ENCODE measurements at places on chromosomes 5 and 9.
A peak's percentile ranks its signal among the peaks of the same experiment; 100 is the strongest.

DNA sequence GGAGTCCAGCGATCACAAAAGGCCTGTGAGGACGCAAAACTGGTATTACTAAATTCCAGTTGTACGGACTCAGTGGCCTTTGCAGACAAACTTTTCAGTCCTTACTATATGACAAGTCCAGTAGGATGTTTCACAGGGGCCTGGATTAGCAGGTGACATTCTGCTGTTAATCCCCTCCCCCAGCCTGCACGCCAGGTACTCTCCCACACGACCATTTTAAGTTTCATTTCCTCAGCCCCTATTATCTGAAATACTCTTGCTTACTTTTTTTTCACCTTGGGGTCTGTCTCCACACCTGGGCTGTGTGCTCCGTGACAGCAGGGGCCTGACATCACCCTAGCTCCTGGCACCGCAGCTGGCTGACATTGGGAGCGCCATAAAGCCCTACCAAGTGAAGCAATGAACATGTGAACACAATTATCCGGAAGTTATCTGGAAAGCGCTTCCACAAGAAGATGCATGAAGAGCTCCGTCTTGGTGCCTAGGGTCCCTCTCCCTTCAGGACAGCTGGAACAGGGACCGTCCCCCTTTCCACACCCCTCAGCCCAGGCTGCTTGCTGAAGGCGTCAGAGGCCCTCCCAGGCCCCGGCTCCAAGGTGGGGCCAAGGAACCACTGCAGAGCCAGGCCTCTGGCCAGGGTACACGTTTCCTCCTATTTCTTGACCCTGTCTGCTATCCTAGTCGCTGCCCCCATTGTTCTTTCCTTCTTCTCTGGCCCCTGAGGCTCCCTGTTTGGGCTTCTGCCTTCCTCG is 39.7 kb upstream of the ZNF622 start:
- DNase-seq, result no peak

DNA sequence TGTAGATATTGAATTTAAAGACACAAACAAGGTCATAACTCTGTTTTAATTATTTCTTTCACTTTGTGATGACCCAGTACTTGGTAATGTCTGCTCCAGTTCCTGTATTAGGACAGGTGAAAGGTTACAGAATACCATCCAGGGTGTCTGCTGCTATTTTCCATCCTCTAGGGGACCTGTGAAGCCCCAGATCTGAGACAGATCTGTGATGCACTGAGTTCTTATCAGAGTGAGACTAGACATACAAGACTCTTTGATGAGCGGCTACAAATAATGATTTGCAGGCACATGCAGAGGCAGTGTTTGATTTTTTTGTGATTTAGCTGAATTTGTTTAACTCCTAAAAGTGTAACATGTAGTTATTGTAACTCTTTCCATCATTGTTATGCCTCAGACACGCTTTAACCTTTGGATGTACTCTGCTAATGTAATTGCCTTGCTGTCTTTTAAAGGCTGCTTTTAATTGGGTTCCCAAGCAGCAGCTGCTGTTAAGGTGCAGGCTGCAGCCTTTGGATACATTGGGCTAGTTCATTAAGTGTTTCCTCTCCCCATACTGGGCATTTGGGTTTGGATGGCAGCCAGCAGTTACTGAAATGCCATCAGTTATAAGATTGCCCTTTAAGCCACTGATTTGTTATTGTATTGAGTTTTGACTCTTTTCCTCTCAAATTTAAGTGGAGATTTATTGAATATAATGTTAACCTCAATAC is 63.3 kb downstream of the RASGRF2 start:
- no peak for DNase-seq

DNA sequence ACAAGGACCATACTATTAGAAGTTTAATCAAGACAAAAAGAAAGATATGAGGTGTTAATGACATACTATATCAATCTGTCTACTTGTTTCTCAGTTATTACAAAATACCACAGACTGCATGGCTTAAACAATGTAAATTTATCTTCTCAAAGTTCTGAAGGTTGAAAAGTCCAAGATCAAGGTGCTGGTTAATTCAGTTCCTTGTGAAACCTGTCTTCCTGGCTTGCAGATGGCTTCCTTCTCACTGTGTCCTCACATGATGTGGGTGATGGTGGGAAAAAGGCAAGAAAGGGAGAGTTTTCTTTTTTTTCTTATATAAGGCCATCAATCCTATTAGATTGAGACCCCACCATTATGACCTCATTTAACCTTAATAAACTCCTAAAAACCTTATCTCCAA is 15.6 kb upstream of the SPINK14 start:
- DNase-seq, result no peak

- DNase-seq, result no peak
Observed at GRCh38 chr5:143716881-143717280, 95.1 kb upstream of the HMHB1 start.

GRCh38 chr5:54558362-54558761 is 40.8 kb downstream of the SNX18 start:
- DNase-seq, result no peak

DNA sequence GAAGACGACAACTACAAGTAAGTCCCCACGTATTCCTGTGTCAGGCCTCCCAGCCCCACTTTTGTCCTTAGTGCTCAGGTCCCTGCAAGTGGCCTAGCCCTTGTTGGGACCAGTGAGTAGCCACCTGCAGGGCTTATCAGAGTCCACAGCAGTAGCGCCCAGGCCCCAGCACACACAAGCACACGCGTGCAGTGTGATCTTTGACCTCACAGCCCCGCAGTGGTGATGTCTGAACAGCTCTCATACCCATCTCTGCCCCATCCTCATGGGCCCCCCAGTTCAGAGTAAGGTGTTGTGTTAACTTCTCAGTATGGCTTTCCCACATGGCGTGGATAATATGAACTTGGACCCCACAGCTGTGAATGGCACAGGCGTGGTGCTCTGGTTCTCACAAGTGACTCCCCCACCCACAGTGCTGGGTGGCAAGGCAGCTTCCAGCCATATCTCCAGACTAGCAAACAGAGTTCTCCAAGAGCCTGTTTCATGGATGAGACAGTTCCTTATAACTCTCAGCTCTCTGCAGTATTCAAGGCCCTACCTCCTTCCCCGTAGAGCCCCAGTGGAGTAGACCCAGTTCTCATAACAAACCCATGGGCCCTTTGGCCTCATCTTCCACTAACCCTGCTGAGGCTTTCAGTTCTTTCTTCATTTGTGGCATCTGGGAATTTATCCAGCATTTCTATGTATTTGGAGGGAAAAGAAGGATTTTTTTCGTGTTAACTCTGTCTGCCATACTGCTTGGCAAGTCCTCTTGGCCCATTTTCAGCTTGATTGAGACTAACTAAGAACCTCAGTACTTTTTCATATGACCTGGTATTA is 46.5 kb upstream of the ANGPTL2 start:
- no peak for DNase-seq

GRCh38 chr5:172123269-172123692 is 64.7 kb downstream of the STK10 start:
- no peak for DNase-seq

DNA sequence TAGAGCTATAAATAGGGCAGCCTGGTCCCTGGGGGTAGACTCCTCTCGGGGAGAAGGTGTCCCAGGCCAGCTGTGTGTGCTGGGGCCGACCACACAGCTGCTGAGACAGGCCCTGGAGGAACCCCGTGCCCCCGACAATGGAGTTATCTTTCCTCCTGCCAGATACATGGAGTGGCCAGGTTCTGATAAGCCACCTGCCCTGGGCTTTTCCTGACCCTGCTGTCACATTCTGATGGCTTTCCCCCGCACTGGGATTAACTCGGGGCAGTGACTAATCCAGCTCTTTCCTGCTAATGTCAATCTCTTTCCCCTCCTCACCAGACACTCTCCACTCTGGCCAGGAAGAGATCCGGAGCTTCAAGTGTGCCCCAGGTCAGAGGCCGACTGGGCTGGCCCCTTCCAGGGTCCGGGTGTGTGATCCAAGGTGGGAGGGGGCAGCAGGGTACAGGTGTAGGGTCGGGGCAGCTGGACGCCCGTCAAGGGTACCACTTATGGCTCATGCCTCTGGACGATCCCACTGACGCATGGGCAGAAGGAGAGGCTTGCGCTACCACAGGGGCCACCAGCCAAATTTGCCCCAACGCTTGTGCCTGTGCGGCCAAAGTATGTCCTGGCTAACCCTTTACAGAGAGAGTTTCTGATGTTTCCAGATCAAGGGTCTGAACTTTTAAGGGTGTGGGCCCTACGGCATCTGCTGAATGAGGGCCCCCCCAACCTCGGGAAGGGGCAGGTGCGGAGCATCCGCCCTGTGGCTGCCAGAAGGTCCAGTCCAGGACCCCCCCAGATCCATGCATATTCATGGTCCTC is 20.6 kb upstream of the COL5A1 start:
- DNase-seq, result peak; percentile 7

DNA sequence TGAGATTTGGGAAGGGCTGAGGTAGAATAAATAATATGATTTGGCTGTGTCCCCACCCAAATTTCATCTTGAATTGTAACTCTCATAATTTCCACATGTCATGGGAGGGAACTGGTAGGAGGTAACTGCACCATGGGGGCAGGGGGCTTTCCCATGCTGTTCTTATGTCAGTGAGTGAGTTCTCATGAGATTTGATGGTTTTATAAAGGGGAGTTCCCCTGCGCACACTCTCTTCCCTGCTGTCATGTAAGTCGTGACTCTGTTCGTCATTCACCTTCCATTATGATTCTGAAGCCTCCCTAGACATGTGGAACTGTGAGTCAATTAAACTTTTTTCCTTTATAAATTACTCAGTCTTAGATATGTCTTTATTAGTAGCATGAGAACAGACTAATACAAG is 115.5 kb upstream of the STARD4 start:
- DNase-seq, result no peak

- DNase-seq, result no peak
Observed at GRCh38 chr5:132053483-132053882, 7.0 kb upstream of the IL3 start.

DNA sequence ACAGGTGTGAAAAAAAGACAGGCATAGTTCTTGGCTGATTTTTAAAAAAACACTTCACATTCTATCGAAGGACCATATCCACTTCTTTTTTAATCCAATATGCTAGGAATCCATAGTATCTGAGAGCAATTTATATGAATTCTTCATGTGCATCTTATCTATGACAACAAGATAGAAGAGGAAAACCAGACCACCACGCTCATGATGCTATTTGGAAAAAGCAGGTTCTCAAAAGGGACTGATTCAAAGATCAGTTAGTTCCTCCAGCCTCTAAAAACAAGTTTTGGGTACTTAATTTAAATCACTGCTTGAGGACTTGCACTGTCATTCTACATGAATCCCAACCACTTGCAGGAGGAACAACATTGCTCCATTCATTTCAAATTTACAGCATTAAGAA is 6.3 kb downstream of the MEF2C start:
- DNase-seq, result no peak

- no peak for DNase-seq
Observed at GRCh38 chr5:1229822-1230221, 4.6 kb downstream of the SLC6A18 start.

GRCh38 chr5:106443746-106444145 is 1227.0 kb downstream of the EFNA5 start:
- DNase-seq, result no peak

DNA sequence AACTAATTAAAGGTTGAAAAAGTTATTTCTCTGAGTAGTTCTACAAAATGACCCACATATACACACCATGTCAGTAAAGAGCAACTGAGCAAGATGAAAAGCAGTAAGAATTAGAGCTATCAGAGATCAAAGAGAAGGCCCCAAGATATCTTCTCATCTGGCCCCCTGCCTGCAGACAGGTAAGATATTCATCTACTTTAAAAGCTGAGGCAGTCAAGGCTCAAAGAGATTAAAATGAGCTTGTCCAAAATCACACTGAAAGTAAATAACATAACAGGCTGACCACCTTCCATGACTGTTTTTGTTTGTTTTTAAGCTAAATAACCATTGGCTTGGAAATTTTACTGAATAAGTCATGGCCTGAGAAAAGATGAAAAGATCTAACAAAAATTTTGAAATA is 266.2 kb downstream of the FBXL17 start:
- DNase-seq, result no peak

GRCh38 chr5:83401775-83402174 is 69.8 kb upstream of the VCAN start:
- DNase-seq, result no peak

- no peak for DNase-seq
Observed at GRCh38 chr5:112276991-112277390, 142.1 kb downstream of the EPB41L4A start.

DNA sequence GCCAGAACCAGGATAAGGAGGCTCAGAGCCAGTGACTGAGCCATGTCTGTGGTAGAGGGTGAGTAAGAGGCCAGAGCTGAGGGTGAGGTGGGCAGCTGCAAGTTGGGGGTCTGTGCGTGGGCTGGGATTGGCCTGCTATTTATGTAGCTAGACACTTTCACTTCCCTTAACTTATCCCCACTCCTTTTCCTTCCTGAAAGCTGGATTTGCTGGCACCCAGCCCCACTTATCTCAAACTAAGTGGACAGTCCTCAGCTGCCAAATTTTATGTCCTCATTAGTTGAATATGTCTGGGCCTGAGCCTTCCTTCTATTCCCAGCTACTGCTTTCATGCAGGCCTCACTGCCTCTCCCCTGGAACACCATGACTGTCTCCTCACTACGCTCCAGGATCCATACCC is at the start of gene CCL21:
TSS of gene CCL21 (minus strand) at position 114 of the 400 bp plus-strand sequence. CDS start at position 44, 70 bp downstream.
- no peak for DNase-seq

GRCh38 chr9:89664896-89665329 is 60.1 kb downstream of the GADD45G start:
- no peak for DNase-seq

DNA sequence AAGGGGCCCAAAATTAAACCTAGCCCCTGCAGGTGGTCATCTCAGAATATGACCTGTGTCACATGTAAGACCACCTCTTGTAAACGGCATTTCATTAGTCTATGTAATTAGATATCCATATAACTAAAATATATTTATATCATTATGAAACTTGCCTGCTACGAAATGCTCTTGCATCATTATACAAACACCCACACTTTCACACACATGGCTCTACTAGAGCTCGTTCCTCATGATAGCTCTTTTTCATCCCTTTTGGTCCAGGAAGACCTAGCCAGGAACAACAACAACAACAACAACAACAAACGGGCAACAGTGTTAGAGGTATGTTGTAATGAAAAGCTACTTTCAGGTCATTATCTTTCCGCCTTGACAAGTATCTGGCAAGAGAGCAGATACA is 58.6 kb downstream of the LHFPL2 start:
- no peak for DNase-seq

DNA sequence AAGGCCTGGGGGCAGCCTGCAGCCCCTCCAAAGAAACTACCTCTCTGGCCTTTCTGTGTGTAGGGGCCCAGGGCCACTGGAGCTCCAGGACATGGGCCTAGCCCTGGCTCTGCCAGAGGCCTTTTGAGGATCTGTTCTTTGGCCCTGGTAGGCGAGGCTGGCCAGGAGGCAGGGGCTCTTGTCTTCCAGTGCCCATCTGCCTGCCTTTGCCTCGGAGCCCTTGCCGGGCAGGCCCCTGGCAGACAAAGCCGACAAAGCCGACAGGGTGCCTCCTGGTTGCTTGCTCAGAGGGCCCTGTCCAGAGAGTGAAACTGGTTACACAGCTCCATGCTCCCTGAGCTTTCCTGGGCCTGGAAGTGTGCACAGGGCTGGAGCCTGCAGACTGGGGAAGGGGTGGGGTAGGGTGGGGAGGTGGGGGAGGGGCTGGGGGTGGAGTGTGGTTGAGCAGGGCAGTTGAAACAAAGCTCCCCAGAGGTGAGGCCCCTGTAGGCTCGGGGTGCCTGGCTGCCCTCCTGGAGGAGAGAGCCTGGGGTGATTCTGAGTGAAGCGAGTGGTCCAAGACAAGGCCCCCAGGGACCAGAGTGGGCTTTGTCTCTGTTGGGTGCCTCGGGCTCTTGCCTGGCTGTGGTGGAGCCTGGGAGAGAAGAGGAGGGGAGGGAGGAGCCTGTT is 29.3 kb downstream of the PTPA start:
- DNase-seq, result peak; percentile 66

GRCh38 chr5:156920861-156921431 is 42.1 kb downstream of the TIMD4 start:
- DNase-seq, result no peak

- no peak for DNase-seq
Observed at GRCh38 chr5:34957857-34958690, 28.7 kb downstream of the DNAJC21 start.
